ENCODE measurements at places on chromosomes 12 and 14. TPM values are rescaled to one million over a fixed set of nuclear protein-coding genes. Genes with fewer than 3 reads are reported as not detected.

Gene CIDEB
- 8.6 TPM for total RNA-seq

GRCh38 chr12:130775953-130776856 lies 60.1 kb upstream of the RIMBP2 start:
- DNase-seq, result peak; percentile 68
- no peaks in the 10 kb centered on the region for H3K36me3 ChIP-seq
- no peaks in the 10 kb centered on the region for H3K27me3 ChIP-seq
- H3K27ac ChIP-seq, result no peak overlapping the region

DNA sequence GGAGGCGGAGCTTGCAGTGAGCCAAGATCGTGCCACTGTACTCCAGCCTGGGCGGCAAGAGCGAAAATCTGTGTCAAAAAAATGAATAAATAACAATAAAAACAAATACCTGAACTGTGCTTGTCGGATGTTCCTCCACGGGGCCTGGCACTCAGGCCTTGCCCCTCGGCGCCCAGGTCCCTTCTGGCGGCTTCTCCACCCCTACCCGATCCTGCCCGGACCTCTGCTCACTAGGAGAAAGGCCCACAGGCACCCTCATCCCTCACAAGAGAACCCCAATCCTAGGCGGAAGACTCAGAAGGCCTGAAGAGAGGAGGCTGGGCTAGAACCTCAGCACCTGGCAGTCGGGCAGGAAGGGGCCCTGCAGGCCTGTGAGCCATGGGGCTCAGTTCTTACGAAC lies 21.0 kb upstream of the BTBD6 start:
- no peak overlapping the region for H3K27ac ChIP-seq
- H3K36me3 ChIP-seq, result peaks cover 6% of the 10 kb centered on the region
- no peaks in the 10 kb centered on the region for H3K27me3 ChIP-seq
- no peaks in the 10 kb centered on the region for H3K4me1 ChIP-seq

GRCh38 chr12:21882635-21883034 lies 58.6 kb downstream of the ABCC9 start:
- H3K4me1 ChIP-seq, result no peaks in the 10 kb centered on the region
- no peaks in the 10 kb centered on the region for H3K27me3 ChIP-seq
- H3K4me3 ChIP-seq, result no peak overlapping the region
- DNase-seq, result no peak
- H3K27ac ChIP-seq, result no peak overlapping the region
- no peaks in the 10 kb centered on the region for H3K36me3 ChIP-seq

DNA sequence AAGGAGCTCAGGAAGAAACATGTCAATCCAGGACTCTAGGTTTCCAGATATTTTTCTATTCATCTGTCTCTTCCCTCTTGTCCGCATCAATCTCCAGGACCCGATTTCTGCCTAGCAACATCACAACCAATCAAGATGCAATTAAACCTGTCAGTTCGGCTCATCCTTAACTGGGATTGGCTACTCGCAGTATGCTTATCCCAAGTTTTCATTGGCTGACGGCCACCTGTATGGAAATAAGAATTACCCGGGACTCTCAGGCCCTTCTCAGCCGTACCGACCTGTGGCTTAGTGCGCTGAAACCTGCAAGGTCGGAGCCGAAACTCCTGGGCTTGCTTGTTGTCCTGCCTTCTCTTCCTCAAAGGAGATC lies 20.4 kb upstream of the ATP5MC2 start:
- DNase-seq, result peak; percentile 56
- H3K4me1 ChIP-seq, result no peaks in the 10 kb centered on the region
- H3K4me3 ChIP-seq, result no peak overlapping the region
- no peak overlapping the region for H3K27ac ChIP-seq

GRCh38 chr12:49055978-49056754 lies 4.4 kb downstream of the KMT2D start:
- H3K4me3 ChIP-seq, result peak overlapping the region; percentile 95
- peaks cover 28% of the 10 kb centered on the region for H3K36me3 ChIP-seq
- no peaks in the 10 kb centered on the region for H3K27me3 ChIP-seq
- H3K27ac ChIP-seq, result no peak overlapping the region
- DNase-seq, result peak; percentile 49
